ENCODE measurements at places on chromosomes 7 and 10.

GRCh38 chr7:42833411-42833810 lies 78.5 kb downstream of the C7orf25 start:
- no peak for DNase-seq

GRCh38 chr10:86693721-86694369 lies 25.5 kb downstream of the LDB3 start:
- DNase-seq = no peak

- DNase-seq = no peak
Observed at GRCh38 chr7:55366461-55367070, 1.4 kb downstream of the LANCL2 start.

DNA sequence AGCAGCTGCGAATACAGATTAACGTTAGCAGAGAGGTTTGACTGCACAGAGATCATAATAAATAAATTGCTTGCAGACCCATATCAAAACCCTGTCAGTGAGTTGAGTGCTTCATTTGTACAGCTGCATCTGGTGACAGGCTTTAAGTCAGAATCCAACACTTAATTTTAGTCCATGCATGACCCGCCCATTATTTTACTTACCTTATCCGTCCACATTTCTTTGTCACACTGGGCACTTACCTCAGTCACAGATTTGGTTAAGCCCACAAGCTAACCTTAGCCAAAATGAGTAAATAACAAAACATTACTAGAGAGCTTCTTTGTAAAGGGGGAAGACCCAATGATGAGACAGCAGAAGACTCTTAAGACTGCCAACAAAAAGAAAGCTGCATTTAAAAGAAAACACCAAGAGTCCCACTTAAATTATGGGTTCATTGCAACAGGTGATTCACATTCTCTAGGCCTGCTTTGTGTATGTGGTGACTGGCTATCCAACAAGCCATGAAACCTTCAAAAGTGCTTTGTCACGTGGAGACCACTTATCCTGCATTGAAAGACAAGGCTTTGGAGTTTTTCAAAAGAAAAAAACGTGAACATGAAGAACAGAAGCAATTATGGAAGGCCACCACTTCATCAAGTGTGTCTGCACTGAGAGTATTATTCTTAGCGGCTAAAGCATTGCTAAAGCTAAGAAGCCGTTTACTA lies 32.2 kb downstream of the PHTF2 start:
- no peak for DNase-seq

GRCh38 chr7:142749218-142749993 lies at the start of gene PRSS1:
Gene PRSS1, plus strand, starts transcription at chr7:142749472. Its CDS starts 13 bp downstream, at chr7:142749485.
- no peak for DNase-seq

- no peak for DNase-seq
Observed at GRCh38 chr10:8403711-8404371, 349.4 kb downstream of the GATA3 start.

DNA sequence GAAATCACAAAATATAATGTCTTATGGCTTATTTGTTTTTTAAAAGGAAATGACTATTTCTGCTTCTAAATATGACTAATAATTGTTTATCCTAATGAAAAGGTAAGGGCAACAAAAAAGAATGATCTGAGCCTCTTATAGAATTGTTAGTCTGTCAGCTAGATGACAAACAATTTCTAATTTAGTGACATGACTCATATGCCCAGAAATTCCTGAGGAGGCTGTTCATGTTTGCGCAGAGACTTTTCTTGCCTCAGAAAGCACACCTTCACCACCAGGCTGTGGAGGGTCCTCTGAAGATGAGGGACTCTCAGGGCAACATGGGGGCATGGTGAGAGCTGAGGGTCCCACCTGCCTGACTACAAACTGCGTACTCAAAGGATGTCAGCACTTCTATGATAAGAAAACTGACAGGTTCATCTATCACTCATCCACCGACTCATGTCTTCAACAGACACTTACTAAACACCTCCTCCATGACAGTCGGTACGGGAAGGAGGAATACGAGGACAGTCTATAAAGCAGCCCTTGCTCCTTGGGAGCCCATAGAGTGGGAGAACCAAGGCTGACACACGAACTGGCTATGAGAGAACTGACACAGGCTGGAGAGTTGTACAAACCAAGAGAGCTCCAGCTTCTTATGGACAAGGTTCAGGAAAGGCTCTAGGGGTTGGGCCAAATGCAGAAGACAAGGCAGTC lies 102.0 kb downstream of the PKD1L1 start:
- no peak for DNase-seq

- DNase-seq = no peak
Observed at GRCh38 chr7:85471307-85471706, 284.5 kb upstream of the SEMA3D start.

GRCh38 chr10:42973870-42974692 lies 102.8 kb upstream of the RET start:
- DNase-seq = no peak

DNA sequence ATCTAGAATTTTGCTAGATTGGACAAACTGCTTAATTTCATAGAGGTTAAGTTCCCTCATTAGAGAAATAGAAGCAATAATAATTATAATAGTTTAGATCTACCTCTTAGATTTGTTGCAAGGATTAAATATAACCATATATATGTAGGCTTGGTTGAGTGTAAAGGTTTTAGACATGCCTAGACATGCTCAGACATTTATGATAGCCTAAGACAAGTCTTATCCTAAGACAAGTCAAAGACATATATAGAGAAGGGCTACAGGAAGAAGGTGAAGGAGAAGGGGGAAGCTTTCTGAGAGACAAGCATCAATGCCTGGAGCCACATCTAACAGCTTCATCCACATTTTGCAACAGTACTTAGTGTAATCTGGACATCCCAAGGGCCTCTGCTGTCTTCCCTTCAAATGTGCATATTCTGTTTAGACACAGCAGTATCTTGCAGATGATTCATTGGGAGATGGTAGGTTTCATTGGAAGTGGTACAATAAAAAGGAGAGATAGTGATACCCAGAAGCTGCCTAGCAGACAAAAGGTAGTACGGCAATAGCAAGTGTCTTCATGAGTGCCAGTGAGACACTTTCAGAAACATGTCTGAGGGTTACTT lies 146.5 kb downstream of the HGF start:
- no peak for DNase-seq

DNA sequence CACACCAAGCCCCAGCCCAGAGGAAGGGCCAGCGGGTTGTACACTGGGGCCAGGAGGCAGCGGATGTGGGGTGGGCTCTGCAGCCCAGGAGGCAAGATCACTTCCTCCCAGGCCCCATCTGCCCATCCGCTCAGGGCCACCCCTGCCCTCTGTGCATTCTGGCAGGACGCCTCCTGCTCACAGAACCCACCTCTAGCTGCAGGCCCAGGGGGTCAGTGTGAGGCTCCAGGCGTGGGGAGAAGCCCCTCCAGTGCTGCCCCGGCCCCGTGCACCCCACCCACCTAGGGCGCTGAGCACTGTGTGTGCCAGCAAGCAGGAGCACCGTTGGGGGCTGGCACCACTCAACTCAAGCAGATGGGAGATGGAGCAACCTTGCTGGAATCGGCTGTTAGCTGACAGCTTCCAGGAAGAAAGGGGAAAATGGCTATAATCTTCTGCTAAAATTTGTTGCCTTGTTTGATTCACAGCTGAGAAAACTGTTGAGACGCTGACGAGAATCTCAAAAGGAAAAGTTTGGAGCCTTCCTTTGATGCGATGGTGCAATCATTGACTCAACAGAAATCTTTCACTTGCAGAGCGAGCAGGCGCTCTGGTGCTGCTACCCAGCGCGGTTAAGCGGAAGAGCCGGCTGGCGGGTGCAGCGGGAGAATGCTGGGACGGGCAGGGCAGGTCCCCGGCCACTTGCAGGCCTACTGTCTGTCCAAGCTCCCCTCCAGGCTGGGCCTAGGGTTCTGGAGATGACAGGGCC lies 276.1 kb downstream of the ELFN1 start:
- DNase-seq = no peak

DNA sequence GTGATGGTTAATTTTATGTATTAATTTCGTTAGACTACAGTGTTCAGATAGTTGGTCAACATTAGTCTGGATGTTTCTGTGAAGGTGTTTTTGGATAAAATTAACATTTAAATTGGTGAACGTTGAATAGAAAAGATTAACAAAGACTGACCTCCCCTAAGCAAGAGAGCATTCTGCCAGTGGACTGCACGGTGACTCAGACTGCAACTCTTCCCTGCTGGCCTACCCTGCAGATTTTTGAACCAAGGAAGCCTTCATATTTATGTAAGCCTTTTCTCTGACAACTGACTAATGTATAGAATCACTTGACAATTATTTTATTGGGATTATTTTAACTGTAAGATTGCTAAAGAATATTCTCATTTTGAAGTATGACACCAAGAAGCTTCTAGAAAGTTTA lies 7.9 kb upstream of the ZNF248 start:
- no peak for DNase-seq

GRCh38 chr7:117259615-117260014 lies 63.2 kb downstream of the WNT2 start:
- no peak for DNase-seq

- DNase-seq = no peak
Observed at GRCh38 chr10:9175200-9175599, 1120.7 kb downstream of the GATA3 start.

DNA sequence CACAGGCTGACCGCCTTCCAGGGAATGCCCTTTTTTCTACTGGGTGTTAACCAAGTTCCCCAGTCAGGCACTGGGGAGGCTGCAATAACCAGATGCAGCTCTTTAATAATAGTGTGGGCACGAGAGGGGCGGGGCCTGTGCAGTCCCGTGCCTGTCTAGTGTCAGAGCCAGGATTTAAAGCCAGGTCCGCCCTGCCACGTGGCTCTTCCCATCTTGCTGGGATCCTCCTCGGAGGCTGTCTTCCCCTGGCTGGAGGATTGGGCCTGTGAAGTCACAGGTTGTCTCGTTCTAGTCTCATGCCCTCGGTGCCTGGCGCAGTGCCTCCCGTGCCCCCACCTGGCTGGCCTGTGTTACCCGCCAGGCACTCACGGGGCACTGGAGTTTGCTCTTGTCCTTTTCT lies 25.2 kb downstream of the TMEM120A start:
- DNase-seq = no peak

GRCh38 chr10:121436630-121437341 lies 161.5 kb downstream of the FGFR2 start:
- no peak for DNase-seq

DNA sequence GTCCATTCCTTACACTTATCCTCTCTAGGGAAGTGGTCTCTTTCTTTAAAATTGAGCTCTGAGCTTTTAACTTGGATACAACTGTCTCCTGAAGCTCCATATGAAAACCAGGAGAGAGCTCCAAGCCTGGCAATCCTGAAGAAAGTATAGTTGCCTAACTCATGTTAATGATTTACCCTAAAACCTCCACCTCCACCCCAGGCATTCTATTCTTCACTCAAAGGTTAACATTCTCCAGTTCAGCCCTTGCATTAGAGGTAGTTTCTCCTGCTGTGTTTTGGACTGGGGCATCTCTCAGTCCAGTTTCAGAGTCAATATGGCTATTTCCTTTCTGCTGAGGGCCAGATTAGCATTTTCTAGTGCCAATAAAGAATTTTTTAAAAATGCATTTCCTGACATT lies 195.5 kb downstream of the SLC25A13 start:
- DNase-seq = no peak

- DNase-seq = no peak
Observed at GRCh38 chr7:91826377-91826776, 54.1 kb downstream of the MTERF1 start.

GRCh38 chr7:157021871-157022680 lies 11.6 kb upstream of the MNX1 start:
- DNase-seq = no peak

DNA sequence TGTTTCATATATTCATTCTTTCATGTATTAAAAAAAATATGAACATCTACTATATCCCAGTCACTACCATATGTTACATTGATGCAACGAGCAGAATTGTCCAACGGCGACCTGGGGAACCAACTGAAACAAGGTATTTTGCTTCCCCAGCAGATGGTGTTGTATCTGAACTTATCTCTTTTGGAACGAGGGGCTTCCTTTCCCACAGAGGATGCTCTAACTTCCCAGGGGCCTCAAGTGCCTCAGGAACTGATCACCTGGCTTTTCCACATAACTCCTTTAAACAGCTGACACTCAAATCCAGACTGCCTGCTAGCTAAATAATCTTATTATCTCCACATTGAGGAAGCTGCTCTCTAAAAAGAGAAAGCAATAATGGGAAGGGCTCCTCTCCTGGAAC lies 259.3 kb downstream of the HTR7 start:
- no peak for DNase-seq

- DNase-seq = no peak
Observed at GRCh38 chr7:2803342-2803692, 40.8 kb downstream of the GNA12 start.

DNA sequence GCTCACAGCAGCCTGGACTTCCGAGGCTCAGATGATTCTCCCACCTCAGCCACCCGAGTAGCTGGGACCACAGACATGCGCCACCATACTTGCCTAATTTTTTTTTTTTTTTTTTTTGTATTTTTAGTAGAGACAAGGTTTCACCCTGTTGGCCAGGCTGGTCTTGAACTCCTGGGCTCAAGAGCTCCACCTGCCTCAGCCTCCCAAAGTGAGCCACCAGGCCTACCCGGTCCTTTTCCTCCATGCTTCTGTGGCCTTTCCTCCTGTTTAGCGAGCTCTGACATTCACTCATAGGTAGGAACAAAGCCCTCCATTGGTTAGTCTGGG lies 50.1 kb upstream of the SRPK2 start:
- no peak for DNase-seq

- peak; percentile 39 for DNase-seq
Observed at GRCh38 chr7:2451171-2452073, 24.8 kb downstream of the GRIFIN start.

DNA sequence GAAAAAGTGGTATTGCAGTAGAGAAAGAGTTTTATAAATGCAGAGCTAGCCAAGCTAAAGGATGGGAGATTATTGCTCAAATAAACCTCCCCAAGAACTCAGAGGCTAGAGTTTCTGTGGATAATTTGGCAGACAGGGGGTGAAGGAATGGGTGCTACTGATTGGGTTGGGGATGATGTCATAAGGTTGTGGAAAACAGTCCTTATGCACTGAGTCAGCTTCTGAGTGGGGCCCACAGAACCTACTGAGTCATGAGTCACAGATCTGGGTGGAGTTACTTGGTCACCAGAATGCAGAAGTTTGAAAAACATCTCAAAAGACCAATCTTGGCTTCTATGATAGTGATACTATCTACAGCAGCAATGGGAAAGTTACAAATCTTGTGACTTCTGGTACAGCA lies 1146.7 kb downstream of the TYW1 start:
- no peak for DNase-seq

GRCh38 chr10:24723386-24723787 lies 300 bp downstream of the ARHGAP21 start:
- DNase-seq = no peak

- no peak for DNase-seq
Observed at GRCh38 chr10:12768156-12769100, 233.1 kb downstream of the CCDC3 start.

DNA sequence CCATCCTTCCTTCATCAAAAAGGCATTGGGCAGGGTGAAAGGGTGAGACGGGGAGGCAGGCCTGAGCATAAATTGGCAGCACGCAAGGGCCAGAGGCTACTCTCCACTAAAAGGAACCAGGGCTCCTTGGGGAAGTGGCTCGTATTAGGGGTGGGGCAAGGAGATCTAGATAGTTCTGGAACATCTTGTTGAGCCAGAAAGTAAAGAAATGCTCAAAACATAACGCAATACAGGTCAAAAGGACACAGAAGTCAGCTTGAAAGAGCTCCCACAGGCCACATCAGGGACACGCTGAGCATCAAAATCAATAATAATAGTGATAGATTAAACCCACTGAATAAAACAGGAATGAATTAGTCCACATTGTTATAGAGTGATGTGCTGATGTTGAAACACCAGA lies 203.1 kb downstream of the ELMO1 start:
- DNase-seq = no peak

GRCh38 chr7:156445997-156446761 lies 194.4 kb upstream of the RNF32 start:
- DNase-seq = no peak

GRCh38 chr7:121202834-121203233 lies 126.0 kb upstream of the WNT16 start:
- DNase-seq = no peak
